ENCODE measurements at places on chromosomes 7 and 10.

DNA sequence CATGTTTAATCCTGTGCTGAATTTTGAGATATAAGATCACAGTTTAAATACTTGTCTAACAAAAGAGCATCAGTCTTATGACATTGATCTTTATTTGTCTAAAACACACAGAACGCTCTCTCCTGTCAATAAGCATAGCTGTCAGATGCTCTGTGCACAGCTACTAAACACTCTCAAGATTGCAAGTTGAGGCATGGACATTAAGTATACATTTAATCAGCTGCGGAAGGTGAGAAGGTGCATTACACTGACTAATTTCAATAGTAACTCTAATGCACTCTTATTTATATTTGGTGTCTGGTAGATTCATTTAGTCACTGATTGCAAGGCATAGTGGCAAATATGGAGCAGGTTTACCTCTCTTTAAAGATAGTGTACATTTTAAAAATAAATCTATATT lies 580.3 kb upstream of the NRP1 start:
- DNase-seq = no peak
- no peaks in the 10 kb centered on the region for H3K36me3 ChIP-seq
- H3K27me3 ChIP-seq = no peaks in the 10 kb centered on the region
- no peaks in the 10 kb centered on the region for H3K4me1 ChIP-seq
- no peak overlapping the region for H3K27ac ChIP-seq
- no peak overlapping the region for H3K4me3 ChIP-seq

- no peaks in the 10 kb centered on the region for H3K36me3 ChIP-seq
- H3K4me1 ChIP-seq = no peaks in the 10 kb centered on the region
- no peak overlapping the region for H3K4me3 ChIP-seq
- no peaks in the 10 kb centered on the region for H3K27me3 ChIP-seq
- H3K27ac ChIP-seq = no peak overlapping the region
Observed at GRCh38 chr10:65846541-65846940, 1079.3 kb upstream of the LRRTM3 start.

GRCh38 chr7:34096198-34096651 lies 190.9 kb downstream of the BMPER start:
- H3K27me3 ChIP-seq = no peaks in the 10 kb centered on the region
- no peaks in the 10 kb centered on the region for H3K36me3 ChIP-seq
- no peak for DNase-seq
- no peak overlapping the region for H3K27ac ChIP-seq
- H3K4me3 ChIP-seq = no peak overlapping the region
- H3K4me1 ChIP-seq = no peaks in the 10 kb centered on the region

DNA sequence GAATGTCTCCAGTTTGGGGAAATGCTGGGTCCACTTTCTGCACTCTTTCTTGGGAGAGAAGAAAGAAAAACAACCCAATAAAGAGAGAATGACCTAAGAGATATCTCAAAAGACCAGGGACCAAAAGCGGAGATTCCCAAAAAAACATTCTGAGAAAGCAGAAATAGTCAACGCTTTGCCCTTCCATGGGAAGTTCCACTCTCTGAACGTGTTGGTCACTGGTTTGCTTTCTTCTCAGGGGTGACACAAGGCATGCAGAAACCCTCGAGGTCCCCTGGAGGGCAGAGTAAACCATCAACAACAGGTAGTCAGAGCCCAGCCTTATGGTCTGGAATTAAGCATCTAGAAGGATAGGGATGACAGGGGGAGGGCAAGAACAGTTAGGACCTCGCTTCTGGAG lies 26.2 kb upstream of the AOAH start:
- H3K27me3 ChIP-seq = no peaks in the 10 kb centered on the region
- no peak for DNase-seq
- H3K4me1 ChIP-seq = no peaks in the 10 kb centered on the region
- no peak overlapping the region for H3K27ac ChIP-seq
- no peak overlapping the region for H3K4me3 ChIP-seq

- no peak overlapping the region for H3K4me3 ChIP-seq
- H3K36me3 ChIP-seq = peaks cover 4% of the 10 kb centered on the region
- H3K27me3 ChIP-seq = no peaks in the 10 kb centered on the region
- no peaks in the 10 kb centered on the region for H3K4me1 ChIP-seq
- no peak overlapping the region for H3K27ac ChIP-seq
Observed at GRCh38 chr10:32751582-32751981, 206.4 kb downstream of the ITGB1 start.
